ENCODE measurements at places on chromosomes 5 and 9.

DNA sequence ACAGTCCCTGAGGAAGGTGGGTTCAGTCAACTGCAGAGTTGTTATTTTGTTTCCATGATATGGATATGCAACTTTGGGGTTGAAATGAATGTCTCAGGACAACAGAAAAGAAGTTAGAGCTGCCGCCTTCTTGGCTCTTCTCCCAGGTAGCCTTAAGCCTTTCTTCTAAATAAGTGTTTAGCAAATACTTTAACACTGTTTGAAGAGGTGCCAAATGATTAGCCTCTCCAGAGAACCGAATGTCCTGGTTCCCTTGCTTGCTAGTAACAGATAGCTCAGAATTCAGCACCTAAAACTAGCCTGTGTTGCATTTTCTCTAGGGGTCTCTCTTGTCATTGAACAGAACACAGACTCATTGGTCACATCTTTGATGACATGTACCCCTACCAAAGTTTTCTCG is 127.7 kb upstream of the PIK3R1 start:
- DNase-seq, result no peak

- DNase-seq, result no peak
Observed at GRCh38 chr5:96001262-96001661, 39.6 kb upstream of the ELL2 start.

DNA sequence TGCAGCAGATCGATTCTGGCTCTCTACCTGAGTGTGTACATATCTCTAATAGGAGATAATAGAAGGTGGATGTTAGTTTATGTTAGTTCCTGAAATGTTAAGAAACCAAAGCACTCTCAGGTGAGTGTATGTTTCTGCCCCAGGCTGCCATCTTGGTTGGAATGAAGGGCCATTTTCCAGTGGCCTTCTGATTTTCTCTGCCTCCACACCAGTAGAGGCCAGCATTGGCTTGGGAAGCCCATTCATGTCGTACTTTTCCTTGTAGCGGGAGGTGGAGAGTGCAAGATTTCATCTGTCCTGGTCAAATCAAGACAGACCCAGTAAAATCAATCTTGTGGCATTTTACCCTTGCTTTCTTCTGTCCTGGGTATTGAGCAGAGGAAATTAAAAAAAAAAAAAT is 91.0 kb downstream of the GAS1 start:
- DNase-seq, result no peak

- no peak for DNase-seq
Observed at GRCh38 chr5:97119007-97119390, 23.4 kb downstream of the LIX1 start.

- DNase-seq, result no peak
Observed at GRCh38 chr5:64914396-64914795, 145.7 kb downstream of the CWC27 start.

GRCh38 chr5:166582416-166582815 is 1709.0 kb upstream of the WWC1 start:
- no peak for DNase-seq

GRCh38 chr9:136255896-136256890 is 10.6 kb upstream of the QSOX2 start:
- DNase-seq, result no peak

DNA sequence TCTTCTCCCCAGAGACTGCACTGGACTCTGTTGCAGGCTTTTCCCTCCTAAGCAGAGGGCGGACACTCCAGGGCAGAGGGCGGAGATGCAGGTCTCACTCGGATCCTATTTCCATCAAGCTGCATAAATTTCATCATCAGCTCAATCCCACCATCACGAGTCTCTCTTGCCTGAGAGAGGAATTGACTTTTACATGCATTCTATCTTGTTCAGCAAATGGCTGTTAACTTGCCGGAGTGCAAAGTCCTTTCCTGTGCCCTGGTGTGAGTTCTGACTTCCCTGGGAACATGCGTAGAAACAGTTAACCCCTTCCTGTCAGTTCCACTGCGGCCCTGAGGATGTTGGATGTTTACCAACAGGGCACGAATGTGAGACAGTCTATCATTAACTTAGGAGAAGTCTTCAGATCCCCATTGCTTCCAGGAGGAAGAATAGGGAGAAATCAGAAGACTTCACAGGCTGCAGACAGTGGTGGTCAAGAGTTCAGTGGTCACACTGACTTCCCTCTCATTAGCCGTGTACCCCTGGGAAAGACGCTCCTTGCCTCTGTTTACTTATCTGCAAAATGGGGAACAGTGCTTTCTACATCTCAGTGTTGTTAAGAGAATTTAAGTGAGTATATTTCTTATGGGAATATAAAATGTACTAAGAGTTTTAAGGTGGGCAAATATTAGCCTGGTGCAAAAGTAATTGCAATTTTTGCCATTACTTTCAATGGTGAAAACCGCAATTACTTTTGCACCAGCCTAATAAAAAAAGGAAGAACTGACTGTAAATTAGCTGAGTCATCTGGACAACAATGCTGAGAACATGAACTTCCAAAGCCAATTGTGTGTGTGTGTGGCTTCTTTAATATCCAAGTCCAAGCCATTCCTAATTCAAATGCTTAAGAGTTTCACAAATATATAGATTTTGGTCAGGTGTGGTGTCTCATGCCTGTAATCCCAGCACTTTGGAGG is 248.0 kb downstream of the DRD1 start:
- no peak for DNase-seq

GRCh38 chr5:10488144-10488543 is 46.5 kb downstream of the ROPN1L start:
- DNase-seq, result no peak

- DNase-seq, result no peak
Observed at GRCh38 chr9:128093011-128093410, 25.0 kb downstream of the SLC25A25 start.

GRCh38 chr5:56421246-56422075 is 188.3 kb upstream of the ANKRD55 start:
- no peak for DNase-seq

DNA sequence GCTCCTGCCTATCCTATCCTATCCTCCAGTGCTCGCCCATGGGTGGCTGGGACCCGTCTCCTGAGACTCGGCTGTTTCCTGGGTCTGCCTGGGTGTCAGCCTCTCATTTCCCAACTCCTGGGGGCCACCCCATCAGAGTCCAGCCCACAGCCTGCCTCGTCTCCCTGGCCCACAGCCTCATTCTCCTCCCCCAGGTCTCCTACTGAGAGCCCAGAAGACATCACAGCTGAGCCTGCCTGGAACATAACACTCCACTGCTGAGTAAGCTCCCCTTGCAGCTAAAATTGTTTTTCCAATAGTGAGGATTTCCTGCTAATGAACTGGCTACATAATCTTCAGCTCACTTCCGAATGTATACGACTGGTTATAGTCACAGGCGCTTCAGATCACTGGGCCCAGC is 95.3 kb downstream of the TTLL11 start:
- DNase-seq, result no peak

DNA sequence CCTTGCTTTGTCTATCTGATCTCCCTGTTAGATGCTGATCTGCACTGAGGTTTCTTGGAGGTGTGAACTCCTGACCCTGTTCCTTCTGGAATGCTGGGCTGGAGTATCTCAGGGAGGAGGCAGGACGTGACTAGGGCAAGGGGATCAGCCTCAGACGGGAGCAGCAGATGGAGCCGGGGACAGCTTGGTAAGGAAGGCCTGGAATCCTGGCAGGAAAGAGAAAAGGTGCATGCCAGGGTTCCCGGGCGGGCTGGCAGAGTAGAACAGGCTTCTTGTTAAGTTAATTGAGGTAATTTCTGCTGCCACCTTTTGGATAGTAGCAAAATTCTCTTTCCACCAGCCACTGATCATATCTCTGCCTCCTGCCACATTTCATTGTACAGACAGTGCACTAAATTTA is 180.9 kb downstream of the ZNF462 start:
- no peak for DNase-seq

DNA sequence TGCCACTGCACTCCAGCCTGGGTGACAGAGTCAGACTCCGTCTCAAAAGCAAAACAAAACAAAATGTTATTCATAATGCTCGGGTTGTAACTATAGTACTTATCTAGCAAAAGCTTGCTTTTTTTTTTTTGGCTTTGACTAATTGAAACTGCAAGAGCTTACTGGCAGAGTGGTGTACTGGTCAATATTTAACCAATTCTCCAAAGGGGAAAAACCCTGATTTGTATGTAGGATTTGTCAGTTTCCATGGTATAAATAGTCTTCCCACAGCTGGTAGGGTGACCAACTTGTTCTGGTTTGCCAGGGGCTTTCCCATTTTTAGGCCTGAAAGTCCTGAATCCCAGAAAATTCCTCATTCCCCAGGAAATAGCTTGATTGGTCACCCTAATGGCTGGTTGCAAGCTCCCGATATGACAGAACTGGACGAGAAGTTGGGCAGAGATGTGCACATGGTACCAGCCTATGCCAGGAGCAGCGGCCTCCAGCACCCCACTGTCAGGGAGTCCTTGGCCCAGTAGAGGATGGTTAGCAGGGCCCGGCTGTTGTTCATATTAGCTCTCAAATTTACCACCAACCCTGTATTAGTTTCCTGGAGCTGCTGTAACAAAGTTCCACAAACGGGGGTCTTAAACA is 58.0 kb downstream of the FXN start:
- DNase-seq, result peak; percentile 95

DNA sequence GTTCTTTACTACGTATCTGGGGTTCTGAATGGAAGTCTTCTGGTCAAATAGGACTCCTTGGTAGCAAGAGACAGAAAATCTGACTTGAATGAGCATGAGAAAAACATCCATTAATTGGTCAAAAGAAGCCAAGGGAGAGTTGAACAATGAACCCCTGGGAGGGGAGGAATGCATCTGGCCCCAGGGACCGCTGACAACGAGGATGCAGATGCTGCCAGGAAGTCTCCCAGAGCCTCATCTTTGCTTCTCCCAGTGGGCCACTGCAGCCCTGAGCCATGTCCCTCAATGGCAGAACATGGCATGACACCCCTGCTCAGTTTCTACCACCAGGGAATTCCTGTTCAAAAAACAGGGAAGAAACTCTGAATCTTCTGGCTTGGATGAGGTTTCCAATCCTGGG is 50.5 kb upstream of the ICE1 start:
- DNase-seq, result no peak

- DNase-seq, result no peak
Observed at GRCh38 chr5:76705574-76705973, 10.4 kb upstream of the F2R start.

GRCh38 chr5:175855041-175855720 is 16.2 kb upstream of the CPLX2 start:
- DNase-seq, result no peak

DNA sequence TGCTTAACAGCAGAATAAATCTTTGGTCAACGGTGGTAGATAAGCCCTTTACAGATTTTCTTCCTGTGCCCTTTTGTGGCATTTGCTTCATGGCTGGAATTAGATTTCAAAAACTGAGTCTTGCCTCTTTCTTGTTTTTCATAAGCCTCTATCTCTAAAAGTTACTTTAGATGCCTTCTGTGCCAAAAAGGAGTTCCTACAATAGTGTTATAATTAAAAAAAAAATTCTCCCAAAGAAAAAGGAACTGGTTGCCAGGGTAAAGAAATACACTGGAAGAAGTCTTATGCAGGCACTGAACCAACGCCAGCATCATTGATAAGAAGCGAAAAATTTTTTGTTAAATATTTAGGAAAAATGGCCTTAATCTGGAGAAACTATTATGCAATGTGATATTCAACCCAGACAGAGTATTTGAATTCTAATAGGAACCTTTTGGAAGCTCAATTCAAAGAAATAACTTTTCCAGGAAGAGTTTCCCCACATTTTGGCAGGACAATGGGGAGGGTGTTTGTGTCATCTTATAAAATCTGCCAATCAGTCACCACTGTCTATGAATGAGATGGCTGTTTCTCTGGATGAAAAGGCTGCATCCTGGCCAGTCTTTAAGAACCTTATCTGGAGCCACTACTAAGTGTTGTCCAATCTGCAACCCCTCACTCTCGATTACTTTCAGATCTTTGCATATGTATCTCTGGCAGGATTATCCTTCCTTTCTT is 608.1 kb downstream of the PDE4D start:
- DNase-seq, result no peak

DNA sequence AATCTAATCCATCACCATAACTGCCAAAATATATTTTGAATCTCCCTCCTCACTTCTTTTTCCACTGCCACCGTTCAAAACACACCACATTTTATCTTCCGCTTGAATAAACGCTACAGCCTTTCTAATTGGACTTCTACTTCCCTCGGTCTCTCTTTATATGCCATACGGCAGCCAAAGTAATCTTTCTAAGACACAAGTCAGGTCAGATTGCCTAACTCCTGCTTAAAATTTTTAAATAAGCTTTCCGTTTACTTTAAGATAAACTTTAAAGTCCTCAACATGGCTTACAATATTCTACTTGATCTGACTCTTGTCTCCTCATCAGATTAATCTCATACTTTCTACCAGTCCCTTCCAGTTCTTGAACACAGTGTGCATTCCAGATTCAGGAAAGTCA is 9.7 kb downstream of the AFF4 start:
- DNase-seq, result no peak

- no peak for DNase-seq
Observed at GRCh38 chr5:165565911-165566310, 2060.5 kb downstream of the MAT2B start.

- DNase-seq, result no peak
Observed at GRCh38 chr5:170312301-170312595, 14.7 kb upstream of the LCP2 start.

GRCh38 chr5:65924366-65925043 is 1.9 kb upstream of the ERBIN start:
- DNase-seq, result no peak

DNA sequence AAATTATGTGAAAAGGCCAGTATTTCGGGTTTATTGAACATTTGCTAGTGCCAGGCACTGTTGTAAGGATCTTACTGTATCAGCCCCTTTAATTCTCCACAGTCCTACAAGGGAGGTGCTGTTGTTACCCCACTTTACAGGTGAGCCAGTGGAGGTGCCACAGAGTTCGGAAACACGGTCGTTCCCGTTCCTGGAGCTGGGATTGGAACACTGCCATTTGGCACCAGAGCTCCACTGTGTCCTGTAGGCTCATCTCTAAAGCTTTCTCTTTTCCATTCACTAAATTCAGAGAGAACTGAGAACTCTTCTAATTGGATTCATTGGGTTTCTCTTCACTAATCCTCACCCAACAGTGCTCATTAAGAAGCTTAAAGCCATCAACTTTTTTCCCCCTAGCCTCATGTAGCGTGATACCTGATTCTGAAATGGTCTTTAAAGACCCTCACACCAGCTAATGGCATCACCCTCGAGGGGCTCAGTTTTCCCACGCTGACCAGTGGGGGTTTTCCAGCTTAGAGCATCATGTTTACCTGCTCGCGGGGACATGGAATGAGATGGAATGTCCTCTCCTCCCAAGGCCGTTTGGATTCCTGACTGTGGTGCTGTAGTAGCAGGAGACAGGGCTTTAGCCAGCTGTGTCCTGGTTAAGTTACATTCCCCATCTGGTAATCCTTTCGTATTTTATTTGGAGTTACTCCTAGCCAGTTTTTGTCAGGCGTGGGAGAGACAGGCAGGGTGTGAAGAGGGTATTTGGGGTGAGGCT is 5.8 kb downstream of the ERGIC1 start:
- DNase-seq, result no peak

Measured in RCC 7860 (cell line).